ENCODE measurements at places on chromosomes 6 and 20.

DNA sequence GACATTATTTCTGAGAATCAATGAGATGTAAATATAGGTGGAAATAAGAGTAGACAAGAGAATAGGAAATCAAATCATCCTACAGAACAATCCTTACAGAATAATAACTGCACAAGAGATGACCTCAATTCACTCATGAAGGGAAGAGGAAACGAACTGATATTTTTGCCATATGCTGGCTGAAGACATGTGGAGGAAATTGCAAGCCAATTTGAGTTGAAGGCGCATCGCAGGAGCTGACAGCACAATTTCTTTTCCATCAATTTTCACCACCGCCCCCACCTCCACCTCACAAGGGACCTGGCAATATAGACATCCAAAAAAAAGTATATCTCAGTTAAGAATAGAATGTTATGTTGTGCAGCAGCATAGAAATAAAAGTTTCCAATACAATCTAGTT is 20.3 kb downstream of the CITED2 start:
- no peak for DNase-seq

GRCh38 chr6:102344769-102345168 is 951.3 kb downstream of the GRIK2 start:
- DNase-seq, result no peak

DNA sequence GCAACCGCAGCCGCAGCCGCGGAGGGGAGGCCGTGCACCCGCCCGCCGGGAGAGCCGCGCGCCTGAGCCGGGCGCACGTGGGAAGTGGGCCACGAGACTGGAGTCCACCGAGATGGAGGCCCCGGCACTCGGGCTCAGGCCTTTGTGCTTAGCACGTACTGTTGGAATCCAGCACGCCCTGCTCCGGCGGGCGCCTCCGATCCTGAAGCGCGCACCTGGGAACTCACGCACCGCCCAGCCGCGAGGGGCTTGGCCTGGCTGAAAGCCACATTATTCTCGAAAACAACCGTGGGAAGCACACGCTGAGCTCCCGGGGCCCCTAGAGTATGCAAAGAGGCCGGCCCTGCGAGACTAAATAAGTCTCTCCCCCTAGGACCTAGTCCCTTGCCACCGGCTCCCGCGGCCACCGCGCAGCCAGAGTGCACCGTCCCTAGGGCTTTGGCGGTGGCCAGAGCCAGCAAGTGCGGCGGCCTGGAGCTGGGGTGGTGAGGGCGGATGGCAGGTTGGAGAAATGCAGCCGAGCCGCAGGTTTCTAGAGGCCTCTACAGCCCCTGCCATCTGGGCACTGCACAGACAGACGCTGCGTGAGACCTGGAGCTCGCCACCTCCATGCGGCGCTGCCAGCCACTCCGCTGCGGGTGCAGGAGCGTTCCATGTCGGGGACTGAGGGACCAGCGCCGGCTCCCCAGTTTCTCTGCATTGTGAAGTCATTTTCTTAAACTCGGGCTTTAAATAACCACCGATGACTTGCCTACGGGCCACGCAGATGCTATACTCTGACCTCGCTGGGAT is 42.0 kb upstream of the LY86 start:
- DNase-seq, result peak; percentile 62

GRCh38 chr6:116102873-116103272 is 2.2 kb downstream of the NT5DC1 start:
- no peak for DNase-seq

Measured in astrocyte of the hippocampus (primary cell).